ENCODE measurements at places on chromosomes 3 and 15.

DNA sequence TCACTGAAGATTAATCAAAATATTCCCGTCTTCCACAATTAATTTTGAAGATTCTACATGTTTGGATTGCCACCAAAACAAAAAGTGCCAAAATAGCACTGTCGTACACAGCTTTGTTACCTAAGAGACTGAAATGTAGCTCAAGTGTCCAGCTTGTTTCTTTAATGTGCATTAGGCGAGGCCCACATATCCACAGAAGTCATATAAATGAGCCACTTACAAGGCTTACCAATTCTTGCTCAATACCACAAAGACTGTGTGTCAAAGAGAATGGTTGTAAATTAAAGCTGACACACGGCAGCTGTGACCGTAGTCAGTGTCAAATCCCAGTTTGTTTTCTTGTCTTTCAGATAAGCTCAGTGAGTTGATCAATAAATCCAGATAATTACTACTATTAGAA, 639.4 kb upstream of the TBL1XR1 start:
- no peak for DNase-seq

DNA sequence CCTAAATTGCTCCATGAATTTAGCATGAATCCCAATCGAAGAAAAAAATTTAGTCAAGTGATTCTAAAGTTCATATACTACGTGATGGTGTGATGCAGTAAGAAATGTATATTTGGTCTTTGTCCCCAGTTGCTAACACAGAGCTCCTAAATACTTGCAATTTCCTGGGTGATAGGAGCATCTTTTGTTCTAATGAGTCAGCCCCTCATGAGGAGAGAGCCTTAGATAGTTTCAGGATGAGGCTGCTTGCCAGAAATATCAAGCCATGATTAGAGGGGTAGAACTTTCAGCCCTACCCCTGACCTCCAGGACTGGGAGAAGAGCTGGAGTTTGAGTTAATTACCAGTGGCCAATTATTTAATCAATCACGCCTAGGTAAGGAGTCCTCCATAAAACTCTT, 170.2 kb downstream of the PDE8A start:
- no peak for DNase-seq

GRCh38 chr3:185420762-185421161, 57.8 kb downstream of the MAP3K13 start:
- DNase-seq: no peak

DNA sequence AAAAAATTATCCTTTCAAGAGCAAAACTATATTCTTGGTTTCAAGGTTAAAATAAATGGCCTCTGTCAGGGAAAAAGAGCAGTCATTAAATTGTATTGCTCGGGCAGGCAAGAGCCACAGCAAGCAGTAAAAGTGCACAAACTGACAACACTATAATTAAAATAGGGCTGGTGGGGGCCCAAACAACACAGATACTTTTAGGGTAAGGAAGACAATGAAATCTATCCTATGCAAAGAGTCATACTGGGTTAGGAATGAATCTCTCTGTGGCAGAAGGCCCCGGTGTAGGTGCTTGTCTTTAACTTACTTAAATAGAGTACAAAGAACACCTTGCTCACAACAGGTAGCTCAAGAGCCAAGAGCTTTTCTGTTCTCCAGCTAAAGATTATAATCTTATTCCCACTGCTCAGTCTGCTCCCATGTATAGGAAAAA, 94.7 kb downstream of the DLG1 start:
- DNase-seq: no peak

GRCh38 chr3:188417766-188418165, 263.8 kb downstream of the LPP start:
- no peak for DNase-seq

Measured in stimulated activated CD8-positive, alpha-beta memory T cell treated with anti-CD3 and anti-CD28 coated beads, Interleukin-12 subunit alpha, Interleukin-12 subunit beta, amount 100 ng/mL, for 1 hour (primary cell).